ENCODE measurements at places on chromosomes 5 and 9.

DNA sequence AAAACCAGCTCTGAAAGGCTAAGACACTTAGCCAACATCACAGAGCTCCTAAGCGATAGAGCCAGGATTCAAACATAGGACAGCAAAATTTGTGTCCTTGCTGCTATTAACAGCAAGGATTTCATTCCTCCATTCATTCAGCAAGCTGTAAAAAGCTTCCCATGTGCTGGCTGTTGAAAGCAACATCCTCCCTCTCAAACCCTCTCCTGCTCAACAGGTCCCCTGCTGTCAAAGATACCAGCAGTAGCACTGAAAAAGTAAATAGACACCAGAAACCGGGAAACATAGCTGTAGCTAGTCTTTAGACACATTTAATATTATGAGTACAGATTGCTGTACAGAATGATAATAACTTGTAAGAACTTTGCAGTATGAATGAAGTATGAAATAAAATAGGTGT is 52.6 kb upstream of the ADAMTSL1 start:
- no peak for DNase-seq

- no peak for DNase-seq
Observed at GRCh38 chr9:110330484-110331105, 7.1 kb downstream of the TXNDC8 start.

GRCh38 chr5:114319821-114320220 is 42.0 kb upstream of the KCNN2 start:
- peak; percentile 13 for DNase-seq

- DNase-seq, result peak; percentile 60
Observed at GRCh38 chr9:127503947-127504886, 52.9 kb downstream of the LRSAM1 start.

GRCh38 chr5:159178978-159179377 is 30.4 kb downstream of the RNF145 start:
- peak; percentile 91 for DNase-seq

DNA sequence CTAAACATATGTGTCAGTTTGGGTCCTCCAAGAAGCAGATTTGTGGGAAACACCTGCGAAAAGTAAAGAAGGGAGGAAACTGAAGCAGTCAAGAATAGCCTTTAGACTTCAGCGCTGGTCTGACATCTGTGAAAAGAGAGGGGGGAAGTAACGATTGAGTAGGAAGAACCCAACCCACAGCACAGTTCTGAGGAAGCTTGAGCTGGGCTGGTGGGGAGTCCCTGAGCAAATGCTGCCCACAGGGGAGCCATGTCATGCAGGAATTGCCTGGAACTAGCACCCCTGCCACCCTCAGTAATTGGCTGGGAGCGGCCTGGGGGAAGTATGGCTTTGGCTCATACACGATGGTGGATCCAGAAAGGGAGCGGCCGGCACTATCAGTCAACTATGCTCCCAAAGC is 20.6 kb downstream of the FAM240B start:
- DNase-seq, result no peak

GRCh38 chr9:129938291-129938979 is 103.2 kb downstream of the USP20 start:
- peak; percentile 1 for DNase-seq

- no peak for DNase-seq
Observed at GRCh38 chr5:89283728-89284493, 400.9 kb upstream of the MEF2C start.

- no peak for DNase-seq
Observed at GRCh38 chr9:22623236-22623635, 176.6 kb downstream of the DMRTA1 start.

- no peak for DNase-seq
Observed at GRCh38 chr5:170865622-170866021, 3.8 kb downstream of the RANBP17 start.

- DNase-seq, result peak; percentile 41
Observed at GRCh38 chr5:98796197-98796972, 22.9 kb downstream of the RGMB start.

GRCh38 chr5:75667586-75667985 is 49.7 kb downstream of the POC5 start:
- no peak for DNase-seq

Measured in RPMI7951 (cell line).